ENCODE measurements at places on chromosomes 5 and 9.

- no peak for DNase-seq
Observed at GRCh38 chr5:26700759-26701384, 337.5 kb downstream of the CDH9 start.

- no peak for DNase-seq
Observed at GRCh38 chr9:126464694-126465441, 138.2 kb downstream of the MVB12B start.

GRCh38 chr5:62555930-62556329, 22.7 kb upstream of the LRRC70 start:
- DNase-seq, result no peak

DNA sequence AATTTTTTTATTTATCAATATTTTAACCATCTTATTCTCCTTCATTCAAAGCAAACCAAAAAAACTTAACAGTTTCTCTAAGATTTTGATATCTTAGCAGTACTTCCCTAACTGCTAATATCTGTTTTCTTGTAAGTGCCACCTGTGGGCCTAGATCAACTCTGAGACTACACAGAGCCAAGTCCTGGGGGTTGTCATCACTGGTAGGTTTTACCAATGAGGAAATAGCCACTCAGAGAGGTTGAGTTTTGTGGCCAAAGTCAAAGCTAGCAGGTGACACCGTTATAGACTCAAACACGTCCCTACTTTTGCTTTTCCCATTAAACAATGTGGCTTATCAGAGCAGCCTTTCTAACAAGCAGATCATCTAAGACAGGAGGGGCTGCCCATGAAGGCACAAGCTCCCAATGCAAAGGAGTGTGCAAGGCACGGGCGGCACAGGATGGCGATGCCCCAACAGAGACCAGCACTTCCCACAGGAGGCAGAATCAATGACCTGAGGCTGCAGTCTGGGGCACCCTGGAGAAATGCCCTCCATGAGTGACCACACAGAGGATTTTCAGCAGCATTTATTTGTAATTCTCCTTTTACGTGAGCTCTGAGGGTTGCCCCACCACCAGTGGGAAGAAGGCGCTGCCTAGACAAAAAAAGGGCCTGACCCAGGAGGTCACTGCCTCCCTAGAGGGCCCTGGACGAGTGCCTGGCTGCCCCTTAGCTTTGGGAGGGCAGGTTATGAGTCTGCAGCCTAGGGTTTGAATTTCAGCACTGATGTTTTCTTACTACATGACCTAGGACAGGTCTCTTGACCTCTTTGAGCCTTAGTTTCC, 7.4 kb downstream of the TBC1D2 start:
- no peak for DNase-seq

DNA sequence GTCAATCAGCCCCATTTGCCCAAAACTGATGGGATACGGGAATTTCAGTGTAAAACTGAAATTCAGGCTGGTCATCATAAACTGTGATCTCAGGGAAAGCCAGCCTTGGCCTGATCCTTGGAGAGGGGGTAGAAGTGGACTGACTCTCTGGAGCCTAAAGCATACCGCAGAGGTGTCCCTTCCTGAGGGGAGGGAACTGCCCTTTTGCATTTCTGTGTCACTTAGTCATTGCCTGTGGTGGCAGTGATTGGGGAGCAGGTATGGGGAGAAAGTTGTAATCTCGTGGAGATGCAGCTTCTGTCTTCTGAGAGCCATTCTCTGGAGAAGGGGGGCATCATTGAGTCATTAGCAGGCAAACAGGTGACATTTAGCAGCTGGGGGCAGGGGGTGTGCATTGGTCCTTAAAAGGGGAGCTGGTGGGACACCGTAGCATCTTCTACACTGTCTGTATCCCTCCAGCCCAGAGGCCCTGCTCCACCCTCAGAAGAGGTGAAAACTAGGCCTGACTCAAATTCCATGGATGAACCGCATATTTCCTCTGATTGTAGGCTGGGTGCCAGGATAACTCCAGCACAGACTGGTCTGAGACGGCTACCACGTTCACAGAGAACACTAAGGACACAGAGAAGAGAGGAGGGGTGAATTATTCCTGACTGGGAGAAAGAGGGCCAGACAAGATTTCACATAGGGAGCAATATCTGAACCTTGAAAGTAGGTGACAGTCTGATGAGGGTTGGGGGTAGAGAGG, 143.3 kb downstream of the SEC61B start:
- no peak for DNase-seq

GRCh38 chr9:135046739-135047350, 40.6 kb upstream of the OLFM1 start:
- DNase-seq, result no peak

GRCh38 chr9:127979333-127980059, 1.3 kb downstream of the EEIG1 start:
- no peak for DNase-seq

GRCh38 chr5:125175348-125176004, 429.0 kb upstream of the ZNF608 start:
- DNase-seq, result no peak

GRCh38 chr9:133737071-133737773, 930 bp downstream of the SARDH start:
- DNase-seq, result no peak

Data from activated CD8-positive, alpha-beta memory T cell treated with anti-CD3 and anti-CD28 coated beads for 1 hour (primary cell).